ENCODE measurements at places on chromosomes 1 and 21. TPM values are rescaled to one million over a fixed set of nuclear protein-coding genes. Genes with fewer than 3 reads are reported as not detected.

SEC22B gene
- 49.0 TPM for total RNA-seq

SYNJ1 gene
- 16.1 TPM for total RNA-seq

ALDH4A1 gene
- total RNA-seq: 5.4 TPM

SPRR2B gene
- not detected for total RNA-seq

SLC9C2 gene
- total RNA-seq: not detected

ST6GALNAC3 gene
- total RNA-seq: 27.9 TPM

SELE gene
- 0.67 TPM for total RNA-seq

FAM3B gene
- 9.9 TPM for total RNA-seq

INSRR gene
- total RNA-seq: not detected

CHI3L2 gene
- total RNA-seq: 5.1 TPM

CACNA1S gene
- total RNA-seq: not detected

ICOSLG gene
- 1.0 TPM for total RNA-seq

UBL4B gene
- not detected for total RNA-seq
